G401 (cell line): ENCODE measurements at places on chromosomes 16 and 17. TPM values are rescaled to one million over a fixed set of nuclear protein-coding genes. Genes with fewer than 3 reads are reported as not detected.

DNA sequence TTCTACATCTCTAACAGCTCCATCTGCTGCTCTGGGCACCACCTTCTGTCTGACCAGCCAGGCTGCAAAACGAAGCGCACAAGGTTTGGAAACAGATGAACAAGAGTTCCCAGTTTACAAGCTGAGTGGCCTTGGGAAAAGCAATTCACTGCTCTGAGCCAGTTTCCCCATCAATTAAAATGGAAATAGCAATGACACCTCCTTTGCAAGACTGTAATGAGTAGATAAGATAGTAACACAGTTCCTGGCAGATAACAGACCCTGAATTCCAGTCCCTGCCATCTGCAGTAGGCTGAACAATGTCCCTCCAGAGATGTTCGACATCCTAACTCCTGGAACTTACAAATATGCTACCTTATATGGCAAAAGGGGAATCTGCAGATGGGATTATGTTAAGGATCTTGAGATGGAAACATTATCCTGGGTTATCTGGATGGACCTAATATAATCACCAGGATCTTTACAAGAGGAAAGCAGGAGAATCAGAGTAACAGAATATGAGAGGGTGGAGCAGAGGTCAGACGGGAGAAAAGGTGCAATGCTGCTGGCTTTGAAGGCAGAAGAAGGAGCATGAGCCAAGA lies 27.9 kb downstream of the CPPED1 start:
- DNase-seq, result peak; percentile 12

GRCh38 chr16:17364319-17365210 lies 106.2 kb downstream of the XYLT1 start:
- no peak for DNase-seq

Gene HES7
- total RNA-seq, result 1.1 and 3.9 TPM in 2 replicates

Gene TEX19
- 5.5 and 5.7 TPM in 2 replicates for total RNA-seq

Gene BRIP1
- total RNA-seq, result 8.1 and 15.2 TPM in 2 replicates

Gene KCNJ12
- total RNA-seq, result 3.9 and 4.9 TPM in 2 replicates
